ENCODE measurements at places on chromosomes 7 and 10.

GRCh38 chr10:79482741-79483140, 29.6 kb upstream of the EIF5AL1 start:
- no peak for DNase-seq

- no peak for DNase-seq
Measured at GRCh38 chr7:51731075-51731474, 414.5 kb upstream of the COBL start.

- DNase-seq: no peak
Measured at GRCh38 chr7:66700633-66701131, 39.9 kb upstream of the RABGEF1 start.

GRCh38 chr7:87507446-87507845, 32.0 kb upstream of the ABCB4 start:
- DNase-seq: no peak

DNA sequence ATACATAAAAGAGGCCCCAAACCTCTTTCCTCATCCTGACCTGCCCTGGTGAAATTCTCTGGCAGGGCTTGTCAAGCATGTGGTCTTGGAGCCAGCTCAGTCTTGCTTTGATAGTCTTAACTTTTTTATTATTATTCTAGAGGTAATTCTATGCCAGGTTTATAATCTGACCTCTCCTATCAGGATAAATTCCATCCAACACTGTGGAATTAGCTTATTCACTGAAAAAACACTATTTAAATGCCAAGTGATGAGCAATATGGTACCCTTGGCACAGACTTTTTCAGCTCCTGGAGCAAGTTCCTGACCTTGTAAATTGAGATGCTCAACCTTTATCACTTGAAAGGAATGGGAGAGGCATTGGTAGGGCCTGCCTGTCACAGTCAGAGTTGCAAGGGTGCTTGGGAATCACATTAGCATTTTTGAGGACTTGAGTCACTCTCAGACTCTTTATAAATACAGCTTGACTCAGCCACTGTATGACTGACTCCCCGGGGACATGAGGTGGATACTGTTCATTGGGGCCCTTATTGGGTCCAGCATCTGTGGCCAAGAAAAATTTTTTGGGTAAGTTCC, at the start of gene CPA4:
Gene CPA4, plus strand, starts transcription at position 480 of the 576 bp plus-strand sequence. Its CDS starts 20 bp downstream, at position 500.
- no peak for DNase-seq

DNA sequence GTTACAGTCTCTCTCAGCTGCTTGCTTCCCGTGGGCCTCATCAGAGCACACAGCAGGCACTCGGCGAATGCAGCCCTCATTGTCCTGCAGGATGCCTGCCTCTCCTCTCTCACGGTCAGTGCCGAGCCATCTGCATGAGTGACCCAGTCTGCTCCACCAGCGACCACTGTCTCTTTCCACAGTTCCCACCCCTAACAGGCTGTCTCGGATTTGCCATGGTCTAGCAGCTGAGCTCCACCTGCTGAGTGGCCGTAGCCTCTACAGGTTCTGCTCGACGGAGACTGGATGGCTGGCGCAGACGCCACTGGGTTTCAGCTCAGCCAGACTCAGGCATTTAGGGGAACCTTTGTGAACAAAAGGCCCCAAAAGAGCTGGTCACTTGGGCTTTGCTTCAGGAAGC, 209.4 kb upstream of the FOXK1 start:
- no peak for DNase-seq

- peak; percentile 9 for DNase-seq
Measured at GRCh38 chr7:72403458-72404076, 8.6 kb downstream of the CALN1 start.

GRCh38 chr10:58239561-58240169, 28.0 kb downstream of the IPMK start:
- DNase-seq: no peak

DNA sequence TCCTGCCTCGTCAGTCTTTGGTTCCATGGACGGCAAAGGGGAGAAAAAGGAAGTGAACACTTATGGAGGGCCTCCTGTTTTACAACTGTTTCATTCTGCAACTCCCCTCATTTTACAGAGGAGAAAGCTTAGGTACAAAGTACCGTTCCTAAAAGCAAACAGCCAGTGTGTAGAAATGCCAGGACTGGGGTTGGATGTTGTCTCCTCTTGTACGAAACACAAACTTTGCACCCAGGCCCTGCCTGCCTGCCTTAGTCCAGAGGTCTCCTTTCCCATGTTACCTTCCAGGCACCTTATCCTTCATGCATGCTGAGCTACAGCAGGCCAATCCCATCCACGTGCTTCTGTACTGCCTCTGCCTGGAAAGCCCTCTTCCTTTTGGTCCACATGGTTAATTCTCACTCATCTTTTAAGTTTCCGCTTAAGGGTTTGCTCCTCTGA, 86.0 kb downstream of the ICA1 start:
- DNase-seq: peak; percentile 8

DNA sequence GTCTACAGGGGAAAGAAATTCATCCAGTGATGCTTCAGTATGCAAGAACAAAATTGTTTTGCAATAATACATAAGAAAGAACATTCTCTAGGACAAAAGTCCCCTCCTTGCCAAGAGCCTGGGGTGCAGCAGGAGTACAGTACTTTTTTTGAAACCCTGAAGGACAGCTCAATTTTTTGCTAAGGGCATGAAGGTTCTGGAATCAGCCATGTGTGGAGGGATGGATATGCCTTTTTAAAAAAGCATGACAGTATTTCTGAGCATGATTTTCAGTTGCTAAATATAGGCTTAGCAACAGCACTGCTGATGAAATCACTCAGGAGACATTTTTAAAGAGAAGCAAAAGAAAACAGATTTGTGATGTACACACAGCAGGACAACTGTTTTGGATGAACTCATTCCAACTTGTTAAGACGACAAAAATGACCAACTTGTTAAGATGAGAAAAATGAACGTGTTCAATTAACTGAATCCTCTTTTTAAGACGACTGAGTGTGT, 39.3 kb downstream of the HBP1 start:
- no peak for DNase-seq

- DNase-seq: no peak
Measured at GRCh38 chr7:128151635-128152034, 89.4 kb upstream of the LEP start.

DNA sequence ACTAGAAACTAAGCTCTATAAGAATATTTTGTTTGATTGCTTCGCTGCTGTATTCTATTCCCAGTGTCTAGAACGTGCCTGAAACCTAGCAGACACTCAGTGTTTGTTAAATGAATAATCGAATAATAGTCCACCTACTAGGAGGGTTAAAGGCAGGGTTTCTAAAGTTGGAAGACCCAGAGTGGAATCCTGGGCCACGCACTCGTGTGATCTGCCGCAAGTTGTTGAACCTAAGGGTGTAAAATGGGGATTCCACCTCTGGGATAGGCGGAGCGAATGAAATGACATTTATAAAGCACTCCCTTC, 702 bp upstream of the AGFG2 start:
- DNase-seq: no peak
